ENCODE measurements at places on chromosomes 4 and X. TPM values are rescaled to one million over a fixed set of nuclear protein-coding genes. Genes with fewer than 3 reads are reported as not detected.

Gene ZNF630
- 1.3 TPM for total RNA-seq

Gene TCEAL7
- 0.27 TPM for total RNA-seq

GRCh38 chrX:147376601-147377422 is 534.9 kb upstream of the FMR1 start:
- DNase-seq, result no peak

GRCh38 chrX:114162068-114162735 is 421.7 kb upstream of the HTR2C start:
- DNase-seq, result no peak

Gene FRMPD3
- not detected for total RNA-seq

DNA sequence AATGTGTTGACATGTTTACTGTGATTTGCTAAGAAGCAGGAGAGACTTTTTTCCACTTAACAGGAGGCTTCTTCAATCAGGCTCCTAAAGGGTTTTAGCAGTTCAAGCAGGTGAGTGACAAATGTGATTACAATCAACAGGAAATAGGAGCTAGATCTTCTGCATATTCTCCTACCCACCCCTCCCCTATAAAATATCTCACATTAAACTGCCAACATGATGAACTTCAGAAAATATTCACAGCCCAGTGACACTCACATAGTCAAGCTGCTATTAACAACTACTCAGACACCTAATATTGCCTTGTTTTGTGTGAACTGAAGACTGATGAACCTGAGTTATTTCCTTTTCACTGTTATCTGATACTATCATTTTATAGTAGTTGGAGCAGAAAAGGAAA is 55.9 kb upstream of the ANTXR2 start:
- DNase-seq, result no peak

GRCh38 chr4:742096-742741 is 36.6 kb downstream of the PCGF3 start:
- no peak for DNase-seq

Gene DMD
- 0.54 TPM for total RNA-seq

DNA sequence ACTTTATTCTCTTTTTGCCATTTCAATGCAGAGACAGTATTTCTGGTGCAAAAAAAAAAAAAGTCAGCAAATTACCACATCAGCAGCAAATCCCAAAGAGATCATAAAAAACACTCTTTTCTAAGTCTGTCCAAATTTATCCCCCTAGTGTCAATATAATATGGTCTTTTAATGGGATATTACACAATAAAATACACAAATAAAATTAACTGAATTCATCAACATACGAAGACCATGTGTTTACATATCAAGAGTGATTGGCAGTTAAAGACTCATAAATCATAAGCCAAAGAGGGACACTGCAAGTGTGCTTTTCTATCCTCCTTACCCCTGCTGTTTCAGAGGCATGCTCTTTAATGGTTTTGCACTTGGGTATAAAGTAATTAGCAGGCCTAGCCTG is 340.2 kb upstream of the DKK2 start:
- no peak for DNase-seq

GRCh38 chrX:148271263-148271662 is 229.2 kb upstream of the AFF2 start:
- no peak for DNase-seq

Gene MAGEC3
- under 0.01 TPM for total RNA-seq

DNA sequence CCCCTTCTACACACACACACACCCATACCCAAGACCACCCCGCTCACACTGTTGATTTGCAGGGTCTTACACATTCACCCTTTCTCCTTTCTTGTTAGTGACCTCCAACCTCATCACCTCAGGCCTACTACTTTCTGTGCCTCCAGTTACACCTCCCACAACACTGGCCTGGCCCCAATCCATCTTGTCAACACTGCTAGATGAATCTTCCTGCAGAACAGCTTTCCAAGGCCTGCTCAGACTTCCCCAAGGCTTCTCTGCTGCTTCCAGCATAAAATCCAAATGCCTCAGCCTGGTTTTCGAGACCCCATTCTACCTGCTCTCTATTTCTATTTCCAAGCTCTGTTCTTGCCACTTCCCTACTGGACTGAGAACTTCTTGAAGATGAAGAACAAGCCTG is 79.9 kb downstream of the NHSL2 start:
- no peak for DNase-seq

DNA sequence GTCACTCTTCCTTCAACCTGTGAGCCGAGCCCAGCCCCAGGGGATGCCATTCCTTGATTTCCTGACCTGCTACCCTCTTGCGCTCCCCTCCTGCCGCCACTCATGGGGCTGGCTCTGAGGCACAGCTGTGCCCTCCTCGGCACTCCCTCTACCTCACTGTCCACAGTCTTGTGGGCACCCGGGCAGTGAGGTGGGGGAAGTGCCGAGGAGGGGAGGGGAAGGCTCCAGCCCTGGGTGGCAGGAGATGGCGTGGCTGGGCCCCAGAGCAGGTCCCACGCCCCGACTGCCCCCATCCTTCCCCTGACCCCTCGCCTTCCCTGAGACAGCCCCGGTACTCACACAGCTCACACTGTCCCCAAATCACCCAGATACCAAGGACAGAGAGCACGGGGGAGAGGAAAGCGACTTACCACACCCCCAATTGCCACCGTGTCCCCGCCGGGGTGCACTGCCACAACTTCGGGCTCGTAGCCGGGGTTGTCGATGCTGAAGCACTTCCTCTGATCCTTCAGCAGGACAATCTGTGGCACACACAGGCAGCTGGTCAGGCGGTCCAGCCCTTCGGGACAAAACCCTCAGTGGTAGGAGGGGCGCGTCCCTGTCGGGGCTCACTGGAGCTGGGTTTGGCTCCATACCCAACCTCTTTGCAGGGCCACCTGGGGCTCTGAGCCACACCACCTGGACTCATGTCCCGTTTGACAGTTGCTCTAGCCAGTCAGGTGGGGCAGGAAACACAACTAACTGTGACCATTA is 37.9 kb downstream of the WDR1 start:
- no peak for DNase-seq

- DNase-seq, result no peak
Observed at GRCh38 chrX:16320765-16321355, 153.6 kb downstream of the MAGEB17 start.

DNA sequence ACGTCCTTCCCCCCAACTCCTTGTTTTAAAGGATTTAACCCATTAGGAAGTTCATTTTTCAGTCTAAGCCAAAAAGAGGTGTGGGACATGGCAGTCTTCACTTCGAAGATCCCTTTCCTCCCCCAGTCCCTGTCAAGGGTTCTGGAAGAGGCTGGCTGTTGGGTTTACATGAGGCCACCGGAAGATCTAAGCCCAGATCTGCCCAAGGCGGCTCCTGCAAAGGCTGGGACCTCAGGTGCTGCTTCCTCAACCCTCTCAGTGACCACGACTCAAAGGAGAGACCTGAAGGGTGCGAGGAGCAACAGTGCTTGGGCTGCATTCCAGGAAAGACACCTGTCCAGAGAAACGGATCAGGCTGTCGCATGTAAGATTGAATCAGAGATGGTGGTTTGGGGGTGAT is 23.5 kb upstream of the ETNPPL start:
- DNase-seq, result no peak

DNA sequence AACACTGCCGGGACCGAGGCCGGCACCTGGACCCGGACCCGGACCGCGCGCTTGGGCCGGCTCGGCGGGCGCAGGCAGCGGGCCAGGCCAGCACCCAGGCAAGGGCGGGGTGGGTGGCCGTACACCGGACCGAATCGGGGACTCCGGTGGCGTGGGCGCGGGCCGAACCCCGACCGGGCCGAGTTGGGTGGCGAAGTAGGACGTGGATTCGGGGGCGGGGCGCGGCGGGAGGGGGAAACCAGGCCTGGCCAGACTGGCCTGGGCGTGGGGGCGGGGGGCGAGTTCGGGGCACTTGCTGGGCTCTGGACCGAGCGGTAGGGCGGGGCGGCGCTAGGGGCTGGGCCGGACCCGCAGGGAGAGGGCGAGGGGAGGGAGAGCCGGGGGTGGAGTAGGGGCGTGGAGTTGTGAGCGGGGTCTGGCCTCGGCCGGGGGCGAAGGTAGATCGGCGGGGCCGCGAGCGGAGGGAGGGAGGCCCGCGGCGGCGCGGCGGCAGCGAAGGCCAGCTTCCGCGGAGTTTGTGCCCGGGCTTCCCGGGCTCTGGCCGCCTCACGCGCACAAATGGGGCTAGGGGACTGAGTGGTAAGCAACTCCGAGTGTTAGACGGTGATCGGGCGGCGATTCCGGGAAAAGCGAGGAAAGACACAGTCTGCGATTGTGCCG is 1.8 kb upstream of the BCORL1 start:
- DNase-seq, result no peak

Gene VGLL1
- total RNA-seq, result not detected

- no peak for DNase-seq
Observed at GRCh38 chr4:69707807-69708206, 52.6 kb downstream of the SULT1B1 start.

- DNase-seq, result no peak
Observed at GRCh38 chrX:28549838-28550237, 37.4 kb upstream of the IL1RAPL1 start.

DNA sequence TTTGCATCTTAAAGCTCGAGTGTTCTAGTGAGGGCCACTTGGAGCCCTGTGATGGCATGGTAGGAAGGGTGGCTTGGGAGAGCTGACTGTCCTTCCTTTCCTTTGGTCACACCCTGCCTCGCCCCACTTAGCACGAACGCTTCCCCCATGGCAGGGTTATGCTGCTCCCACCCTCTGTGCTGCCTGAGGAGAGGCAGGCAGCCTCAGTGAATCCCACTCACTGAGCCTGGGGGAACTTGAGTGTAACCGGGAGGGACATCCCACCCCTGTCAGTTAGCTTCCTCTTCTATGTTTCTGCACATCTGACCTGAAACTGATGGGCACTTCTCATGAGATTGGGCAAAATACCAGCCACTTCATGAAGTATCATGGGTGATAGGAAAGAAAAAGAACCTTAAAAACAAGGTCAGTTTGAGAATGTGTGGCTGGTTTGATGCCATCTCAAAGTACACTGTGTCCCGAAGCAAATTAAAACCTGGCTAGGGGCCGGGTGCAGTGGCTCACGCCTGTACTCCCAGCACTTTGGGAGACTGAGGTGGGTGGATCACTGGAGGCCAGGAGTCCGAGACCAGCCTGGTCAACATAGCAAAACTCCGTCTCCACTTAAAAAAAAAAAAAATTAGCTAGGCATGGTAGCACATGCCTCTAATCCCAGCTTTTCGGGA is 10.1 kb downstream of the TKTL1 start:
- DNase-seq, result no peak

GRCh38 chr4:140252141-140252741 is 98.3 kb upstream of the MAML3 start:
- DNase-seq, result peak; percentile 47

Gene NXT2
- 8.3 TPM for total RNA-seq

Gene PDE5A
- total RNA-seq, result 1.3 TPM

DNA sequence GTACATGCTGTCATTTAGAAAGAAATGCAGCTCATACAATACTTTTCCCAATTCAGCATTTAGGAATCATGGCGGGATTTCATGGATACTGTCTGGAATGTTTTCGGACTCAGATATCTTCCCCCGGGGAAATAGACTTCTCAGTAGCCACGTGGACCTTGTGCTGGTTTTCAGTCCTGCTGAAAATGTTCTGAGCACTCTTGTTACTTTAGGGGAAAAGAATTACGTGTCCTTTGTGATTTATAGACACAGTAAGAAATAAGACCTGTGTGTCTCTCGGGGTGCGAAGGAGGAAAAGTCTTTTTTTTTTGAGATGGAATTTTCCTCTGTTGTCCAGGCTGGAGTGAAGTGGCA is 3.8 kb downstream of the CD99 start:
- no peak for DNase-seq

Gene CD99
- 300 TPM for total RNA-seq

- DNase-seq, result no peak
Observed at GRCh38 chr4:2339458-2340271, 77.8 kb upstream of the MXD4 start.
